NCI-H1694 treated with DMSO at 0.1 percent for 48 hours (cell line): ENCODE measurements at places on chromosomes 2 and 18.

DNA sequence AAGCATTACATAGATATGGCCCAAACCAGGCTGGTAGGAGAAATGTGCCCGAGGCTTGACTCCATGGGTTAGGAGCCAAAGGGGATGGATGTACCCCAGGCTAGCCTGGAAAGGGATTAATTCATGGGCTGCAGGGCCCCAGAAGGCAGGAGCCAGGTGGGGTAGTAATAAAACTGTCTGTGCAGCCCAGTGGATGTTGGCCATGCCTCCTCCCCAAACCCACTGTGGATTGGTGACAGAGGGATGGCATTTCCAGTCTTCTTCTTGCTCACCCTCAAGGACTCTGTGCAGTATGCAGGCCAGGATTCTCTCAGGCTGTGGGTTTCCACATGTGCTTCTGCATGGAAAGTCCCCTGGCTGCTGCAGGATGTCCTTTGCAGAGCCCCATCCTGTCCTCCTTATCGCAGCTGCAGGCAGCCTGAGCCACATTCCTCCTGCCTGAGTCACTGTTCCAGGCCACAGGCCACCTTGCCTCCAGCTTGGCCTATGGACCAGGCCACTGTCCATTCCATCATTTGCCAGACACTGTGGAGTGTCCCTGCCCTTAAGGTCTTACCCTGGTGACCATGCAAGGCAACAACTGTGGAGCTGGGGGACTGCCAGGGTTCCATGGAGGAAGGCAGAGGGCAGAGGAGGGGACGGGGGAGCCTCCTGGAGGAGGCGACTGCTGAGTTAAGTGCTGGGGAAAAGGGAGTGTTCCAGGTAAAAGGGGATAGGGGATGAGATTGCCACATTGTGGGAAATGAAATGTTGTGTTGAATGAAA lies 38.9 kb downstream of the INO80C start:
- no peak for DNase-seq

DNA sequence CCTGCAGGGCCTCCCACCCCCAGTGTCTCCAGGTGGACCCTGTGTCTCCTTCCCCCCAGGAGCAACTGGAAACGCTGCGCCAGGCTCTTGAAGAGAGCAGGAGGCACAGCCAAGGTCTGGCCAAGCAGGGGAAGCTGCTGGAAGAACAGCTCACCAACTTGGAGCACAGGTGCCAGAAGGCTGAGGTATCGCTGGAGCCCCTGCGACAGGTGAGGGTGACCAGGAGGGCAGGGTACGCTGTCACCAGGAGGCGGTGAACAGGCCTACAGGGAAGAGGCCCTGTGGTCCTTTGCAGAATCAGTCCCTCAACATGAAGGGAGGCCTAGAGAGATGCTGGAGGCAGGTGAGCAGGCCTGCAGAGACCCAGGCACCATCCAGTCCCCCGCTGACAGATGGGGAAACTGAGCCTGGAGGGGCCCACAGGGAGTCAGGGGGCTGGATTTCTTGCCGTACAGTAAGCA lies 15.6 kb upstream of the SNED1 start:
- DNase-seq = no peak

- DNase-seq = no peak
Measured at GRCh38 chr2:67974559-67975430, 88.0 kb downstream of the C1D start.

- DNase-seq = no peak
Measured at GRCh38 chr18:62209046-62209445, 22.0 kb downstream of the RELCH start.

DNA sequence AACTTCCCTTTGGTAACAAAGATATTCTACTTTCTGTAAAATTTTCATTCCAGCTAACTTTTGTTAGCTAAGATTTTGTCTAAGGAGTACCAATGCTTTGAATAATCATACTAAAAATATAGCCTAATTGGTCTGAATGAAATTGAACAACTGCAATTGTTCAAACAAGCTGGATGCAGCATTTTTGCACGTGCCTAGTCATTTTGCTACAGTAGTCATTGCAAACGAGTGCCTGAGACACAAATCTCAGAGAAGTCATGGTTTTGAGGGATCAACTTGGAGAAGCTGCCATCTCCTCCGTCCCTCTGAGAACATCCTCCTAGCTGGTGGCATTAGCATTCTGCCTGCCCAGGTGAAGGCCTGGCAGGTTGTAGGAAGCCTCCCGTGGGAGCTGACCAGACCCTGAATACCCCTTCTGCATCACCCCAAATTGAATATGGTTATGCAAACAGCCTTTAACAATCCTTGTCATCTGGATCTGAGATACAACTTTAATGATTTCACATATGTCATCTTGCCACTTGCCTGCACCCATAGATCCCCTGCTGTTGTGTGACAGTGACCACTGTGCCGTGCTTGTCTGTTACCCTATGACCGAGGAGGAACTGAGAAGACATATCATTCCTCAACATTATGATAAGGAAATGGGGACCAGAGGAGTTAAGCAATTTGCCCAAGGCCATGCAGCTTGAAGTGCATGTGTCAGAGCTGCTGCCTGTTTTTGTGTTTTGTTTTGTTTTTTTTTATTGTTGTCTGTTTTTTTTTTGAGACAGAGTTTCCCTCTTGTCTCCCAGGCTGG lies 29.1 kb upstream of the MGAT4A start:
- no peak for DNase-seq

GRCh38 chr18:74248595-74248994 lies 43.2 kb downstream of the CYB5A start:
- no peak for DNase-seq

- DNase-seq = no peak
Measured at GRCh38 chr2:133568172-133568571, at the start of gene NCKAP5. NCKAP5 (minus strand) TSS chr2:133568463; CDS start chr2:133517526, 50,937 bp downstream.

DNA sequence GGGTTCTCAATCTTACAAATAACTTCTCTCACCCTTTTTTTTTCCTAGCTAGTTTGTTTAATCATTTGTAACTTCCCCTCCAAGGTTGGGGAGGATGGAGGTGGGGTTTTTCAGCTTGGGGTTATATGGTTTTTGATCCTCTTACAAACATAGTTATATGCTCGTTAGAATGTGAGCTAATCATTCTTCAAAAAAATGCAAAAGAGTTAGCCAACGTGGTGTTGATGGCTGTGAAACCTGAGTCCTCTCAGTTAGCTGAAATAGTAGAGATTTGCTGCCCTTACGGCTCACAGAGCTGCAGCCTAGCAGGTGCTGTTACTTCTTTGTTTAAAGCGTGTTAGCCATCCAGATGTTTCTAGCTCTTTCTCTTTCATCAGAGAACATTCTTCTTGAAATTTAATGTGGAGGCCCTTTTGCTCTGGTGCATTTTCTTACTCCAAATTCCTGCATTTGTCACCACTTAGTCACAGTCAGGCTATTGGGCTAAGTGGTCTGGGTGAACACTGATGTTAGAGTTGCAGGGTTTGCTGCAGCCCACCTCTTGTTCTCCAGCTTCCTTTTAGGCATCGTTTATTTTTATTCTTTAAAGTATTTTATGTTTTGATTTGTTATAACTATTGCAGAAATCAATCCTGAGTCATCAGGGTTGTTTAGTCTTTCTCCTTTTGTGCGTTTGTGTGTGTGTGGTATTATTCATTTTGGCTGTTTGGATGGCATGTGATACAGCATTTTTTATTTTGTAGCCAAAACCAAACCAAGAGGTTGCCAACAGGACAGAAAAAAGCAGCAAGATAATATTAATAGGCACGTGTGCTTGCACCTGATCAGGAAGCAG lies 41.1 kb downstream of the LIMS1 start:
- no peak for DNase-seq

- no peak for DNase-seq
Measured at GRCh38 chr2:118845005-118845521, 2.4 kb downstream of the EN1 start.

- no peak for DNase-seq
Measured at GRCh38 chr18:40079786-40080185, 1875.2 kb upstream of the PIK3C3 start.

GRCh38 chr2:111673526-111673925 lies 210.5 kb downstream of the ANAPC1 start:
- no peak for DNase-seq

DNA sequence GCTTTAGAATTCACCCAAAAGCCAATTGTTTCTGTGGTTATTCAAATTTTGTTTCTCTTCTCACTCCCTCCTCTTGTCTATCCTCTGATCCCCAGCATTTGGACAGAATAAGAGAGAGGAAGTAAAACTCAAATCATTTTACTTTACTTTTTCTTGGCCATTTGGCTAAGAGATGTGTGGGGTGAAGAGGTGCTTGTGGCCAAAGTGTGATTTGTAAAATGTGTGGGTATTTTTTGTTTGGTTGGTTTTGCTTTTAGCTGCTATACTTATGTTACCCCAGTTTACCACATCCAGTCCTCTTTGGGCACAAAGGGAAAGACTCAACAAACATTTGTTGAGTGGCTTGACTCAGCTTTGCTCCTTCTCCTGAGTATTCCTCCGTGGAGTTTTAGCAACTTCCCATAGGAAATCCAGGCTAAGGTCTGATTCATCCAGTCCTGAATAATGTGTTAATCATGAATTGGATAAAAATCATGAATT lies 109.1 kb upstream of the CYP1B1 start:
- no peak for DNase-seq

DNA sequence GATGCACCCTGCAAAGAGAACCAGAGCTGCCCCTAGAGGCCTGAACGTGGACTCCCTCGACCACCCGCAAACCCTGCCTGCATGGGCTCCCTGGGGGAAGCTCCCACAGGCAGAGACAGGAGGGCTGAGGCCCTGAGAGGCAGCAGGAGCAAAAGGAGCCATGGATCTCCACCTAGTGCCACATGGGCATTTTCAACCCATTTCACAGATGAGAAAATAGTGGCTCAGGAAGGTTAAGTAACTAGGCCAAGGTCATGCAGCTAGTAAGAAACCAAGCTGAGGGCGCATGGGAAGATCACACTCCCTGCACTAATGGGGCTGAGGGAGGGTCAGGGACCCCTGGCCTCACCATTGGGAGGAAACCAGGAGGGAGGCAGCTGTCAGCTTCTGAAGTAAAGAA lies 271.7 kb upstream of the RAB6C start:
- no peak for DNase-seq

GRCh38 chr2:208265371-208265800 lies 669 bp upstream of the PIKFYVE start:
- DNase-seq = no peak

DNA sequence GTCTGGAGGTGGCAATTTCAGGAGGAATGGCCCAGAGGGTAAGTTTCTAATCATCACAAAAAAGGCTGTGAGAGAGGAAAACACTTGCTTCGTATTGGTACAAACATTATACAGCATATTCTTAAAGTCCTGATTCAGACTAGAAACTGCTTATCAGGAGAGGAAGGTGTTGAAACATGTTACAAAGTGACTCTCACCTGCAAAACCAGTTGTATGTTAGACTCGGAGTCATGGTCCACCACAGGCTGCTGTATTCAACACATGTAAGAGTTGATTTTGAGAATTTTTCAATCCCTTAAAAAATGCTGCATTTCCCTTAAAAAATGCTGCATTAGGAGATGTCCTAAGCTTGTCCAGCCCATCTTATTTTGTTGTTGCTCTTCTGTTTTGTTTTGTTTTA lies 61.5 kb downstream of the MBP start:
- no peak for DNase-seq

DNA sequence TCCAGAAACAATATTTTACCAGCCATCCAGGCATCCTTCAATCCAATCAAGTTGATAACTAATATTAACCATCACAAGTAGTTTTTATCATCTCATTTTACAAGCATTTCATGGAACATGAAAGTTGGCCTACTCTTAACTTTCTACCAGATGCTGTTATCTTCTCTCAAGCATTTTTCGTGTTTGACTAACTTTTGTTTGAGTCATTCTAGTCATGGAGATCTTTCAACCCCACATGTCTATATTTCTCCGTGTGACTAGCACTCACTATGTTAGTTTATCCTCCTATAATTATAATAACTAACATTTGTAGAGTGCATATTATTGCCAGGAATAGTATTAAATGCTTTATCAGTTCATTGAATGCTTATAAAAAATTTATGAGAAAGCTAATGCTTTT lies 307.0 kb upstream of the CWC22 start:
- no peak for DNase-seq

GRCh38 chr2:8462899-8463648 lies 218.8 kb upstream of the ID2 start:
- DNase-seq = no peak

DNA sequence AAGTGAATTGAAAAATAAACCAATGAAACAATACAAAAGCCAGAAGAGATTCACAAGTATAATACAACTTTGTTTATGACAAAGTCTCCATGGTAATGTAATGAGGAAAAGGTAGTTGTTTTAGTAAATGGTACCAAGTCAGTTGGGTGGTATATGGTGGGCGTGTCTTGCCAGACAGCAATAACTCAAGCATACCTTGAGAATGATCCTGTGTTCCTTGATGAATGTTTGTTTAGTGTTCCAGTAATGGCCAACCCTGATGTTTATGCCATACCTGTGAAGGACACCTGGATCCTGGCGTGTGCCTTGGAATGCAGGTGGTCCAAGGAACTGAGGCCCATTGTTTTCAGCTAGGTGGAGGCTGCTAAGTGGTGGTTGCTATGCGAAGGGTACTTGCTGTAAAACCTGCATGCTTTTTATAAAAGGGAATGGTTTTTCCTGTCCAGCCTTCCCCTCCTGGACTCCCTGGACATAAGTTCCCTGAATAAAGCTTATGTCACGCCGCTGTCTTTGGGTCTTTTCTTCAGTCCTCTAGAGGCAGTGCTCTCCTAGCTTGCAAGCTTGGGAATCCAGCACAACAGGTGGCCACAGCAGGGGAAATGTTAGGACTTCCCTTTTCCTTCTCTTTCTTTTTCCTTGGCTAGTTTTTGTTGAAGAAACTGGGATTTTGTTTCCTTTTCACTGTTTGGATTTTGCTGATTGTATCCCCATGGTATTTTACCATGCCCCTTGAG lies 54.7 kb downstream of the MTA3 start:
- DNase-seq = no peak

DNA sequence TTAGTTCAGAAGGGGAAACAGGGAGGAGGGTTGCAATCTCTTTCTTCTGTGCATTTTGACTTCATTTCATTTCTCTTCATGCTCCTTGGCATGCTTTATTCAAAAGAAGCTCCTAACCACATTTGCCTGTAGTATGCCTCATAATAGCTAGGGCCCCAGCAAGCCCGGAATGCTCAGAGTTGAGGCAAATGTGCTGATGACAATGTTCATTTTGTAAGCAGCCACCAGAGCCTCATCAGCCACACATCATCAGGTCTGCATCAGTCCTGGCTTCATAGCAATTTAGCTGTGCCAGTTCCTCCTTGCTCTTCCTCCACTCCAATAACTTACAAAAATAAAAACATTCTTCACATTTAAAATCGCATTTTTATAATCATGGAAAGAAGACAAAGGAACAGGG lies 65.4 kb upstream of the MMADHC start:
- DNase-seq = no peak

- no peak for DNase-seq
Measured at GRCh38 chr2:236166796-236167296, 1.3 kb downstream of the GBX2 start.
